Hypothalamus (tissue), 51 donors: ENCODE measurements at places on chromosomes 5 and 9.

- DNase-seq: no peak
These were observed 45.0 kb upstream of the TNFSF15 start for GRCh38 chr9:114850871-114851270.

GRCh38 chr9:68805890-68806517 is 101.0 kb downstream of the PIP5K1B start:
- no peak for DNase-seq

DNA sequence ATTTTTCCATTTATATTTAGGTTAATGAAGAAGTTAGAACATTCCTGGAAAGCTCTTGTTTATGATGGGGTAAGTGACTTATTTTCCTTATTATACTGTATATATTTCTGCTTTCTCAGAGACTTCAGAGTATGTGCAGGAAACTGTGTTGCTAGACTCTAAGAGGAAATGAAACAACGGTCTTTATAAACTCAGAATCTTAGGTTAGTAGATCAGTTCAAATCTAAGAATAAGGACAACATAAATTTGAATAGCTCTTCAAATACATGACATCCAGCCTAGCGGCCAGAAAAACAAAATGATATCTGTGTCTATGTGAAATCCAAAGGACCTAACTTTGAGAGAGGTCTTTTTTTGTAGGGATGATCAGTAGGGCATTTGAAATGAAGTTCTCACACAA is 94.3 kb downstream of the PRKACG start:
- DNase-seq: no peak

- no peak for DNase-seq
These were observed 214.3 kb downstream of the C9orf50 start for GRCh38 chr9:129406278-129407225.

GRCh38 chr5:167833456-167833855 is 458.0 kb upstream of the WWC1 start:
- DNase-seq: no peak

GRCh38 chr5:177306674-177307543 is 3.3 kb downstream of the PRELID1 start:
- DNase-seq: no peak

- DNase-seq: no peak
These were observed 302.5 kb downstream of the MLLT3 start for GRCh38 chr9:20319641-20320337.

- DNase-seq: no peak
These were observed 45.4 kb upstream of the MYOT start for GRCh38 chr5:137822158-137822764.

DNA sequence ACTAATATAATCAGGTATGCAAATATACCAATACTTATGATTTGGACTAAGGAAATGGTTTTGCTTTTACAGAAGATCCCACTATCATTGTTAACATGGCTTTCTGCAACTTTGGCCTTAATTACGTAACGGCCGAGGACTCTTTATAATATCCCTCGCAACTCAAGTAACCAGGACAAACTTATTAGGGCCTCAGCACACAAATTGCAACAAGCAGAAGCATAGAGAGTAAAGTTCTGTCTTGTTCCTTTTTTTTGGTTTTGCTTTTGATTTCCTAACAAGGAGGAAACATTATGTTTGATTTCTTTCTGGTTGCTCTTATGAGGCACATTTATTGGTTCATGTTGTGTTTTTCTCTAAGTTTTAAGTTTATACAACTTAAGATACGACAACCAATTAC is 60.4 kb downstream of the RORB start:
- DNase-seq: no peak

DNA sequence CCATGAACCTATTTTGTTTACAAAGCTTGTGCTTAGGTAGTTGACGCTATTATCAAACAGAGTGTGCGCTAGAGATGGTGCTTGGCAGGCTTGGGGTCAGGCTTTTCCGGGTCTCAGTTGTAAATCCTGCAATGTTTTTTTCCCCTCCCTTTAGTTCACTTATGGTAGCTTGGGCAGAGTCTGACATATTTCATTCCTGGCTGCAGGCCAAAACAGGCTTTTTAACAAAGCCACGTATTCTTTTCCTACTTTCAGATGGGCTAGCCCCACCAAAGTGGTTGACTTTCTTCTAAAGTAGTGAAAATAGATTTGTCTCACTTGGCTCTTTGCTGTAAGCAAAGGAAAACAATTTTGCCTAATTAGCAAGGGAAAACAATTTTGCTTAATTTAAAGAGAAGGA is 58.0 kb upstream of the FBN2 start:
- DNase-seq: no peak

DNA sequence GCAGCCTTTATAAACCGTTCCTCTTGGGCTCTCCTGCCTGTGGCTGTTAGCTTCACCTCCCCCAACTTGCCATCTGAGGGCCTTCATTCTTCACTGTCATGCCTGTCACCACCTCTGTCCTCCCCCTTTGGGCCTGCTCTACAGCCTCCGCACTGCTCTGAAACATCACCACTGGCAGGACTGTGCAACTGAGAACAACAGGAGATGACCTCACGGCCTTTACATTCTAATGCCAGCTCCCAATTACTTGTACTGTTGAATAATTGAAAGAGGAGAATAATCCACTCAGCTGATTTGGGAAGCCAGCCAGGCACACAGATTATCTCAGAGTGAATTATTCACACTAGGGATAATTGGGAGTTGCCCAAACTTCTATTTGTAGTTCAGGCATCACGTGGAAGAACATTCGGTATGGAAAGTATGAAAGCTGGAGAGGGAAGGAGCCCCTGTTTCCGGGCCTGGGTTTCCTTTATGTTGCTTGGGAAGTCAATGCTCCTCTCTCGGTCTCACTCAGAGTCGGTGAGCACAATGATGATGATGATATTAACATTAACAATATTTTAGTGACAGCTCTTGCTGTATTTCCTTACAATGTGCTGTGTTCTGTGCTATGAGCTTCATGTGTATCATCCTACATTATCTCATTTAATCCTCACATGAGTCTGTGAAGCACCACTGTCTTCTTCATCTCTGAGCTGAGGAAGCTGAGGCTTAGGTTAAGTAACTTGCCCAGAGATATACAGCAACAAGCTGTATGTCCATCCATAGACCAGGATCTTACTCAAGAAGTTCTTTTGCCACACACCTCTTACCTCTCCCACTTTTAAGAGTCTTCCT is 99.3 kb upstream of the LRRTM2 start:
- DNase-seq: no peak

- DNase-seq: no peak
These were observed 24.4 kb downstream of the SLC25A25 start for GRCh38 chr9:128092199-128092977.

GRCh38 chr9:134814598-134815215 is 65.9 kb upstream of the FCN2 start:
- DNase-seq: no peak

DNA sequence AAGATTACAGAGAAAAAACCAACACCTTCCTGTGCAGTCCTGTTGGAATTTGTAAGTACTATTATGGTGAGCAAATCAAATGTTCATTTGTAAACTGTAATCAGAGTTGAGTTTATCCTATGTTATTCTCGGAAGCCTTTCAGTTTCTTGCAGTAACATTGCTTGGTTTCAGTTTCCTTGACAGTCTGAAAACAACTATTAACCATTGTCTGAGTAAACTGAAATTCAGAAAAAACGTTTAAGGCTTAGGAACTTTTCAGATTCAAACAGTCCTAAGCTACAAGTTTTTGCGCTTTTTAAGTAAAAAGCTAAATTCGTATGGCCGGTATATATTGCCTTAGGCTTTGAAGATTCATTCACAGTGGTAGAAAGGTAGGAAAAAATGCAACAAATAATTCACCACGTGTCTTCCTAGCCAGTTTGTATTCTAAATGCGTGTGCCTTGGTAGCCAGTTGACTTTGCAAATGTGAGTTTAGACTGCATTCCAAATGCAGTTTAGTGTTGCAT is 2.5 kb downstream of the GPBP1 start:
- DNase-seq: no peak

DNA sequence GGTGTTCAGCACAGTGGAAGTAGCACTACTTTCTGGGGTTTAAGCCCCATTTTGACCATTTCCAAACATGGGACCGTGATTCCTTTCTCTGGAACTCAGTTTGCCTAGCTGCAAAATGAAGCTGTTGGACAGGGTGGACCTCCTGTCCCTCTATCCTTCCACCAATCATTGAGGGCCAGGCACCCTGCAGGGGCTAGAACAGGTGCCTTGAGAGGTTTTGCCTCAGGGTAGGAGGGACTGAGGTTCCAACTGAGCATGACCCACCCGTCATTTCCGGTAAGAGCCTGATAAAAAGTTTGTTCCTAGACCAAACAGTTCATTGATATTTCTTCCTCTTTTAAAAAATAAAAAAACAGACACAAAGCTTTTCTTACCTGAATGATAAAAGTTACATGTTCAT is 116.5 kb downstream of the MVB12B start:
- no peak for DNase-seq

DNA sequence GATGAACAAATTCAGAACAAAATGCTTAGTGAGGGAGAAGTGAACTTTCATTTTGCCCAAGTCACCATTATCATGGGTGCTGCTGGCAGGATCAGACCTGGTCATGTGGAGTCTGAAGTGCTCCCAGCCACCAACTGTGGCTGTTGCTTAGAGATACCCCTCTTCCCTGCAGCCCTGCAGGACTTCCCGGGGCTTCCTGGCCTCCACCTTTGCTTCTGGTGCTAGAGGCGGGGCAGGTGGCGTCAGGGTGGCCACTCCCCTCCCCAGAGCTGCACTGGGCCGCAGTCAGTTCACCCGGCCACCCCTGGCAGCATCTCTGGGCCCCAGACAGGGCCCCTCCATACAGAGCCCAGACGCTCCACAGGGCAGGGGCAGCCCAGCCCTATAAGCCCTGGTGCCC is 30.0 kb upstream of the SLC12A7 start:
- no peak for DNase-seq

DNA sequence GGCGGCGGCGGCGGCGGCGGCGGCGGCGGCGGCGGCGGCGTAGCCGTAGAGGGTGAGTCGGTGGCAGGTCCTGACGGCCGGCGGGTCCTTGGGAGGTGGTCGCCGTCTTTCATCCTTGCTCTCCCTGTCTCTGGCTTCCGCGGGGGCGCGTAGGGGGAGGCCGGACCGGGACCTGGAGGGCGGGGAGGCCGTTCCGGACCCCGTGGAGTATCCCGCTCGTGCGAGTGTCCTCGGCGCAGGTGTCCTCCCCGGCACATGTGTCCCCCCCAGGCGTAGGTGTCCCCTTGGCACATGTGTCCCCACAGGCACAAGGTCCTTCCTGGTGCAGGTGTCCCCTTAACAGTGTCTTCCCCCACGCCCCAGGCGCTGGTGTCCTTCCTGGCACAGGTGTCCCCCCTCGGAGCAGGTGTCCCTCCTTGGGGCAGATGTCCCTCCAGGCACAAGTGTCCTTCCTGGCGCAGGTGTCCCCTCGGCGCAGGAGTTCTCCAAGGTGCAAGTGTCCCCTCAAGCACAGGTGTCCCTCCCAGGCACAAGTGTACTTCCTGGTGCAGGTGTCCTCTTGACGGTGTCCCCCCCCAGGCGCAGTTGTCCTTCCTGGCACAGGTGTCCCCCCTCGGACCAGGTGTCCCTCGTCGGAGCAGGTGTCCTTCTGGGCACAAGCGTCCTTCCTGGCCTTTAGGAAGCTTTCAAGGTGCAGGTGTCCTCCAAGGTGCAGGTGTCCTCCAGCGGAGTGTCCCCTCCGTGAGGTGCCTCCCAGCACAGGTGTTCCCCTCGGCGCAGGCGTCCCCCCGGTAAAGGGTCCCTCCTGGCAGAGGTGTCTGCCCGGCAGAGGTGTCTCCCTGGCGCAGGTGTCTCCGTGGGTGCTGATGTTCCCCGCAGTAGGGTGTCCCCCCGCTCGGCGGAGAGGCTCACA is 519 bp downstream of the EXOC3 start:
- DNase-seq: no peak

DNA sequence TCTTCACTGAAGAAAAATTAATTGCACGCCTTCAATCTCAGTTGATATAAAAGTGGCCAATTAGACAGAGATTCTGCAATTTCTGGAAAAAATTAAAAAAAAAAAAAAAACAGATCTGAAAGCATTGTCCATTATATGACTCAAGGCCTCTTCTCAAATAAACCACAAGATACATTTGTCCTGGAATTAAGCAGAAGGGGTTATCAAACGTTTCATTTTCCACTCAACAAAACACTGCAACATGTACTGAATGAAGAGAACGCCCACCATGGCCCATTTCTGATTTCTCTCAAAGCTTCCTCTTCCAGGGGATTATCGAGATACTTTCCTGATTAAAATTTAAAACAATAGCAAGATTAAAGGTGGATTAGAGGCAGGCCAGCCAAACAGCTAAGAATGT is 5.8 kb upstream of the PAPPA start:
- DNase-seq: no peak

- no peak for DNase-seq
These were observed 59.5 kb upstream of the PCA3 start for GRCh38 chr9:76704593-76705204.

DNA sequence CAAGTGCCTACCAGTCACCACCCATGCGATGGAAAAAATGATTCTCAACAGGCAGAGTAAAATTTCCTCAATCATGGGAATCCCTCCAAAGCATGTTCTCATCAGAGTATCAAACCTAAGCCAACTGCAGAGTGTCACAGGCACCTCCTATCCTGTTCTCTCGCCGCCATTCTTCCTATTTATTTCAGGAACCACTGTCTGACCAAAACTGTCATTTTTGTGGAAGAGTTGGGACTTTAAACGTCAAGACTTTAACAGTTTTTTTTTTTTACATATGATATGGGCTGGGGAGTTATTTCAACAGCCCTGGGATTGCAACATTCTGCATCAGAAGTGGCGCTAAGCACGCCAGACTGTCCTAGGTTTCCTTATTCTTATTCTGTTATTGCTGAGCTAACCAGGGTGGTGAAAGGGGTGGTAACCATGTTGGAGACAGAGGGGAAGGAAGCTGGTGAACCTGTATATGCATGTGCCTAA is 29.5 kb downstream of the PFDN1 start:
- DNase-seq: no peak

GRCh38 chr9:112551641-112552040 is 65.0 kb downstream of the KIAA1958 start:
- DNase-seq: no peak

- DNase-seq: no peak
These were observed 3.4 kb downstream of the DOLK start for GRCh38 chr9:128943832-128944620.

DNA sequence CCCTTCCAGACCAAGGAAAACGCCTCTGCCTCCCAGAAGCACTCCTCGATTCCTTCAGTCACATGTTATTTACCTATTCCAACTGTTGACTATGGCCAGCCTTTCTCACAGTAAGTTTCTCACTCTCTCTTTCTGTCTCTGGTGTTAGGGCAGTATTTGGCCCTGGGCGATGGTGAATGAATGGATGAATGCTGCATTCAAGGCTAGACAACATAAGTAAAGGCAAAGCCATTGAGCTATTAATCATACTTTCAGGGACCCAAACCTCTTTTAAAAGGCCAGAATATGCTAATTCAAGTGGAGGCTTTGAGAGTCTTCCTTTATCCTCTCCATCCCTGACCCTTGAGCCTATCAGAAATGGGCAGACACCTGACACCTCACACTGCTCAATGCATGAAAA is 78.5 kb downstream of the SEC61B start:
- DNase-seq: no peak

DNA sequence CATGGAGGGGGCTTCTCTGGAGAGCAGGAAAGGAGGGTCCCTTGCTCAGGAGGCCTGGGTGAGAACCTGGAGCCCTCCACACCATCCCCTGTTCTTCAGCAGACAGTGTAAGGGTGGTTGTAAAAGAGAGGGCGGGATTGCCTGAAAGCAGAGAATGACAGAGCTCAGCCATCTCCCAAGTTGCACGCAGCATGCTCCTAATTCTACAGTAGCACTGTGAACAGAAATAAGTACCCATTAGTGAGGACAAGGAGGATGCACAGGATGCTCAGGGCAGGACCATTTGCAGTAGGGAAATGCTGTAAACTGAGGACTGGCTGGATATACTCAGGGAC is 8.4 kb downstream of the CCDC69 start:
- DNase-seq: no peak
